ENCODE measurements at places on chromosomes 5 and 9.

DNA sequence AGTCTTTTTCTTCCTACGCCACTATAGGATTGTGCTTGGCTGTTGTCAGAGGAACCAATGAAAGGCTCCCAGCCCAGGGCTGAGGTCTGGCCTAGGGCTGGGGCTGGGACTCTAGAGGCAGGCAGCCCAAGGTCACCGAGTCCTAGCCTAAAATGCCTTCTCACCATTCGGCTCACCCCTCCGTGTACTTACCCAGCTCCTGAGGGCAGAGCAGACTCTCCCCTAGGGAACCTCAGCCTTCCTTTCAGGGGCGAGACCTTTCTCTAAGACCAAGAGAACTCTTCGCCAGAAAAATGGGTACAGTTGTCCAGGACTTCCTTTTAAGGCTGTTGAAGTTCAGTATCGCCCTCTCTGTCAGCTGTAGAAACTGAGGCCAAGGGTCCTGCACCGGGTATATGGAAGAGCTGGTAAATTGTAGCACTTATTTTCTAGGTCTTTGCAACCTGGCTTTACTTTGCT lies 1.7 kb upstream of the SPRY4 start:
- DNase-seq = no peak

GRCh38 chr9:19481121-19481870 lies 72.5 kb downstream of the ACER2 start:
- DNase-seq = no peak

- no peak for DNase-seq
Observed at GRCh38 chr5:132224716-132225115, 2.9 kb downstream of the P4HA2 start.

DNA sequence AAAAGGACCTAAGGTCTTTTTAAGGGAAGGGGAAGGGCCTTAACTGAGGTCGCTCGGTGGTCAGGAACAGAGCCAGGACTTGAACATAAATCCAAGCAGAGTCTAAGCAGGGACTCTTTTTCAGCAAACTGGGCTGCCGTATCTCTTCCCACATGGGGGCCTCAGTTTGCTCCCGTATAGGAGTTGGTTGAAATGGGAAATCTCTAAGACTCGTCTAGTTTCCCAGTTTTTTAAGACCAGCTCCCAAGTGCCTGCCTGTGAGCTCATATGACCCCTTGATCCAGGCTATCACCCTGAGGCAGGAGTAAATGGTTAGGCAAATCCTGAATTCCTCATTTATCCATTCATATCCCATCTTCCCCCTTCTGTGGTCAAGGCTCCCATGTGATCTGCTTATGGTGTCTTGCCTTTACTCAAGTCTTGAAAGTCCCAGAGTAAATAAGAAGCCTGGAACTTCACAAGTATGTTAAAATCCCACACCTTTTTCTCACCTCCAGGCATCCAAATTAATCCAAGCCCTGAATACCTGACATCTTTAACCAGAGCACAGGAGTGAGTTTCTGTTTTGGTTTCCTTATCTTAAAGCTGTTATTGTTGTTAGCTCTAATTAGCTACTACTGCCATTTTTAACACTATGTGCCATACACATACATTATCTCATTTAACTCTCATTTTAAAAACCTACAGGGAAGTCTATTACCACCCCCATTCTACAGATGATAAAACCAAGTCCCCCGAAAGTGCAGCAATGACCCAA lies 3.0 kb downstream of the ARSI start:
- DNase-seq = peak; percentile 45

GRCh38 chr9:120846906-120847305 lies 4.2 kb upstream of the PSMD5 start:
- DNase-seq = peak; percentile 76

DNA sequence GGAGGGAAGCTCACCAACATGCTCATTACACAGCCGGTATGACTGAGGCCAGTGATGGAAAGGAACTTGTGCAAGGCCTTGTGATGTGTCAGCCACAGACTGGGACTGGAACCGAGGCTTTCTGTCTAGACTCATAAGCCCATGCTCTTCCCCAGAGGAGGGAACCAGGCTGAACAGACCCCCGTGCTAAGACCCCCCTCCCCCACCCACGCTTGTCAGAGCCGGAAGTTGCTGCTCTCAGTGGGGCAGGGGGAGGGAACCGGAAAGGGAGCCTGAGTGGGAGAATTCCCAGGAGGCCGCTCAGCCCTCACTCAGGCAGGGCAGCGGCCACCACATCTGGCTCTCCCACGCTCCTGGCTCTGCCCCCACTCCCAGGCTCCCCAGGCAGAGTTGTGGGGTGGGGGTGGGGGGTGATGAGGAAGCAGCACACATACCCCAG lies 4.1 kb upstream of the PDGFRB start:
- no peak for DNase-seq

DNA sequence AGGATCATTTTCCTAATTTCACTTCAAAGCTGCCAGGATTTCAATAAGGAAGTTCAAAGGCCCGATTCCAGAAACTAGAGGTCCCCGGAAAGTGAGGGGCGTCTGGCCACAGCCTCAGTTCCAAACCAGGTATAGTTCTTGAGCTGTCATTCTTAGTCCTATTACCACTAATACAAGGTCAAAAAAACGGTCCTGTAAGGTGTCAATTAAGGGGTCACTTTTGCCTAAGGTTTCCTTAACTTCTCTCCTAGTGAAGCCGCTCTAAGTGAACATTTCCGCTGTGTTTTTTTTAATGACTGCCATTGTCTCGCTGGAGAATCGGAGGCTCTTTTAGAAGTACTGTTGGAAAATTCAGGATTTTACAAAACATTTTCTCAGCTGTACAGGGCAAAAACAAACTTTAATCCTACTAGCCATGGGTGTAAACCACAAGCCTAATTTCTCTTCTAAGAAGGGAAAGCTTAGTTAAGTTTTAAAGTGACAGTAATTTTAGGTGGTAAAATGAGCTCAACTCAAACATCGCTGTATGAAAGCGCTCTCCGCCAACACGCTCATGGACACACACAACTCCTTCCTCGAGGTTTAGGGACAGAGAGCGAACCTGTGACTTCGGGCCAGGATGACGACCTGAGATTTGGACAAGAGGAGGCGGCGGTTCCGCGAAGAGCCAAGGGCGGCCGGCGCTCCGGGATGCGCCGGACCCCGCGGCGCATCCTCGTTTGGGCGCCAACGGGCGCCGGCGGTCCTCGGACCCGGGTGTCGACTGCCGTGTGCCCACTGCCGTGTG lies 76.7 kb upstream of the IFNE start:
- DNase-seq = no peak

GRCh38 chr5:172150514-172151425 lies 37.3 kb downstream of the STK10 start:
- DNase-seq = no peak

- no peak for DNase-seq
Observed at GRCh38 chr9:35105571-35106342, 2.8 kb upstream of the STOML2 start.

DNA sequence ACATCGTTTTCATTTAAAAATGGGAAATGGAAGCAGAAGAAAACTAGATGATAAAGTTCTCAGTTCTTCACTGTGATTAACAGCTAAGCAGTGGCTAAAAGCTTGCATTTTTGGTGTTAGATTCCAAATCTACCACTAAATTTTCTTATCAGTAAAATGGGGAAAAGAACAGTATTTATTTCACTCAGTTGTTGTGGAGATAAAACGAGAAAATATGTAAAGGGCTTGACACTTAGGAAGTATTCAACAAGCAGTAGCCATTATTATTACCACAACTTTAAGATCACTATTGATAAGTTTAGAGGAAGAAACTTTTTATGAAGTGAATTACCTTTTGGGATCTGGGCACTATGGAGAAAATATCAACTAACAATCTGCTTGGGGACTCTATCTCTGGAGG lies 4.5 kb downstream of the STOM start:
- DNase-seq = no peak

DNA sequence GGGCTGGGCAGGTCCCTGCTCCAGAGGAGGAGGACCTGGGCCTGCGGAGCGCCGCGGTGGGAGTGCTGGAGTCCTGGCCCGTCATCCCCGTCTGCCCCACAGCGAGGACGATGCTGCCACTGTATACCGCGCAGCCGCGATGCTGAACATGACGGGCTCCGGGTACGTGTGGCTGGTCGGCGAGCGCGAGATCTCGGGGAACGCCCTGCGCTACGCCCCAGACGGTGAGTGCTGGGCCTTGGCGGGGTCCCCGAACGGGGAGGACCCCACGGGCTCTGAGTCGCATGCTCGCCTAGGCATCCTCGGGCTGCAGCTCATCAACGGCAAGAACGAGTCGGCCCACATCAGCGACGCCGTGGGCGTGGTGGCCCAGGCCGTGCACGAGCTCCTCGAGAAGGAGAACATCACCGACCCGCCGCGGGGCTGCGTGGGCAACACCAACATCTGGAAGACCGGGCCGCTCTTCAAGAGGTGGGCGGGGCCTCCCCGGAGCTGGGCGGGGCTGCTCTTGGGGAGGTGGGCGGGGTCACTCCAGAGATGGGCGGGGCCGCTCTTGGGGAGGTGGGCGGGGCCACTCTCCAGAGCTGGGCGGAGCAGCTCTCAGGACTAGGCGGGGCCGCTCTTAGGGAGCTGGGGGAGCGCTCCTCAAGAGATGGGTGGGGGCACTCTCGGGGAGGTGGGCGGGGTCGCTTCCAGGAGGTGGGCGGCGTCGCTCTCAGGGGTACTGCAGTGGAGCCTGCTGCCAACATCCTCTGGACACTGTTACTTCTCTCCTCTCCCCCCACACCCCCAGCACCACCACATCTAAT lies 13.1 kb downstream of the LRRC26 start:
- no peak for DNase-seq

DNA sequence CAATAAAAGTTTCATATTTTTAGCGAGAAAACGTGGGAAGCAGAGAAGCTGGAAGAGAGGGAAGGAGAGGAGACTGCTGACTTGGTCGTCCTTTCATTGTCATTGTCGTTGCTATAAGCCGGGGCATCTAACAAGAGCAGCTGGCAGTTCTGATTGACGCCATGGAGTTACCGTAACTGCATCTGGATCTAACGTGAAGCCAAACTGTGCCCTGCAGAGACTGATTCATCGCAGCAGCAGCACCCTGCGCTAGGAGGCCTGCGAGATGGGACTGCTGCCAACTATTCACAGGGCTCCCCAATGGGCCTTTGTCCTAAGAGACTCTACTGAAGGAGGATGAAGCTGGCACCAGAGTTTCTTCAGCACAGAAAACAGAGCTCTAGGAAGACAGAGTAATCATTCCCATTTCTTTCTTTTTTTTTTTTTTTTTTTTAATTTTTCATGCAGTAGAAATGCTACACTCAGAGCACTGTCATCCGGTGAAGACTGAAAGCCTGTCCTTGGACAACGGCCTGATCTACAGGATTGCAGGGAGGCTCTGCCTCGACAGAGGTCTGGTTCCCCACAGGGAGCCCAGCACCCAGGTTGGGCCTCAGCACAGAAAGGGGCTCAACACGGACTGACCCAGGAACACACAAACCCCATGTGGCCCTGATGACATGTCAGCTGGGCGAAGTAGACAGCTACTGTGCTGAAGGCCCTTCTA lies 47.8 kb downstream of the RETREG1 start:
- no peak for DNase-seq

DNA sequence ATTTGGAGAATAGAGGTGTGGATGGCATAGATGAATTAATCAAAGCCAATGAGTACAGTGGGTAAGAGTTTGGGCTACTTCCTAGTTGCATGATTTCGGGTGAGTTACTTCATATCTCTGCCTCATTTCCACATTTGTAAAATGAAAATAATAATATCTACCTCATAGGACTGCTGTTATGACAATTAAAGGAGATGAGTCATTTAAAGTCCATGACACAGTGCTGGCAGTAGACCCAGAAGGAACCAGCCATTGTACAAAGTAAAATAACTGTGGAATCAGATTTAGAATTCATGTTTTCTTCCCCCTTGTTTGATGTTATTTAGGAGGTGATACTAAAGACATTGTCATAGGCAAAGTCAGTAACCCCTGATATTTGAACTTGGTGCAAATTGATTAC lies 139.5 kb upstream of the SLC27A6 start:
- no peak for DNase-seq

GRCh38 chr9:34408173-34408572 lies 31.5 kb upstream of the MYORG start:
- DNase-seq = no peak

GRCh38 chr9:121220996-121221663 lies 19.5 kb upstream of the RAB14 start:
- DNase-seq = no peak

DNA sequence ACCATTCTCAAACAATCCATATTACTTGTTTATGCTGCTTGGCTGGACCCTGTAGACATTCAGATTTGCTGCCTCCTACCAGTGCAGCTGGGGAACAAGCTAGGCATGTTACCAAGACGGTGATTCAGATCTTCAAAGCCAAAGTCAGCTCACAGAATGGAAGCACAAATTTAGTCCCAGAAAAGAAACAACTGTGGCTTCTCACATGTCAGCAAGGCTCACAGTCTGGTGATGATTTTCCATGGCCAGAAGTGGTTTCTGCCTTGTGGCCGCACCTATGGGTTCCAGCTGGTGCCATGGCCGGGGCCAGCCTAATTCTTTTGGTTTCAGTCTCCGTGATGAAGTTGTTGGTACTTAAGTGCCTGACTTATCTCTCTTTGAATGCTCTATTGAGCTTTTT lies 182.2 kb downstream of the TMC1 start:
- DNase-seq = no peak

DNA sequence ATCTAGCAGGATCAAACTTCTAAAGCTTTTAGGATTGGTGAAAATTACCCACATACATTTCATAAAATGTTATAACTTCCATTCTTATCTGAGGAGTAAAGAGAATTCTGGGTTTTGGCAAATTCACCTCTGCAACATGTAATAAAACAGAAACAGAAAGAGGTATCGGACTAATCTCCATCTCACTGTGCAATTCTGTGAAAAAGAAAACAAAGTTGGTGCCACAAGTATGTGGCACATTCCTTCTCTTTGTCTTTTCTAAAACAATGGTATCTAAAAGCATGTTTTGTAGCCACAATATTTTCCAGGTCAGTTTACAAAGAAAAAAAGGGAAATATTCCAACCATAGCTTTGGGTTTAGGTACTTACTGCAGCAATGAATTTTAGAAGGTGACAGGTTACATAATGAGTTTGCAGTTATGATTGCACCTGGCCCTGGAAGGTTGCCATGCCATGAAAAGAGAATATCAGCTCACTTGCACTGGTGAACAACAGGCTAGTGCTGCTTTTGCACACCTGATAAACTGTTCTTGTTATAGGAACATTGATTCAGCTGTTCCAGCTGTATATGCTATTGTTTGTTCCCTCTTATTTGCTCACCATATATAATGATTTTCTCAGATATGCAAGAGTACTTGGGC lies 491.3 kb upstream of the MEF2C start:
- no peak for DNase-seq

- no peak for DNase-seq
Observed at GRCh38 chr9:24011009-24011717, 185.1 kb upstream of the ELAVL2 start.

DNA sequence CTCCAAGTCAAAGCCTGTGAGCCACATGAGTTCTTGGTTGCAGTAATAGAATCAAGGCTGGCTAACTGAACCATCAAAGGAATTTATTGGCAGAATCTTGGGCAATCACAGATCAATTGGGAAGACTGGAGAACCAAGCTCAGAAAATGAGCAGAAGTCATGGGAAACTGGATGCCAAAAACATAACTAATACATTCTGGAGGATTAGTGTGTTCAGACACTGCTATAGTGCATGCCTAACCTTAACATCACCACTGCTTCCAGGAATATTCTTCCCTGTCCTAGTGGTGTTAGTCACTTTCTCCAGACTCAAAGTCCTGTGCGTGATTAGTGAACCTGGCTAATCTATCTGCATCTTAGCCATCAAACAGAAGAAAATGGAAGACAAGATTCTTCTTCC lies 843.7 kb downstream of the EFNA5 start:
- DNase-seq = peak; percentile 32
